Type B pancreatic cell (in vitro differentiated cells): ENCODE measurements at places on chromosomes 3 and 15. TPM values are rescaled to one million over a fixed set of nuclear protein-coding genes. Genes with fewer than 3 reads are reported as not detected.

The LRRN1 gene
- total RNA-seq = 30.7 and 85.2 TPM in 2 replicates

- H3K36me3 ChIP-seq = no peaks in the 10 kb centered on the region
- H3K4me1 ChIP-seq = peaks cover 22% of the 10 kb centered on the region
These were observed 44.9 kb upstream of the ALDH1A3 start for GRCh38 chr15:100834731-100835130.

The LRRIQ4 gene
- not detected in 2 replicates for total RNA-seq

- H3K27ac ChIP-seq = no peak overlapping the region
- DNase-seq = no peak
- peaks cover 16% of the 10 kb centered on the region for H3K27me3 ChIP-seq
- no peak overlapping the region for H3K4me3 ChIP-seq
- no peaks in the 10 kb centered on the region for H3K36me3 ChIP-seq
These were observed 40.2 kb downstream of the GJD2 start for GRCh38 chr15:34714476-34715121.

The NT5DC2 gene
- 105 and 231 TPM in 2 replicates for total RNA-seq

The CCRL2 gene
- 0.17 and 0.34 TPM in 2 replicates for total RNA-seq

DNA sequence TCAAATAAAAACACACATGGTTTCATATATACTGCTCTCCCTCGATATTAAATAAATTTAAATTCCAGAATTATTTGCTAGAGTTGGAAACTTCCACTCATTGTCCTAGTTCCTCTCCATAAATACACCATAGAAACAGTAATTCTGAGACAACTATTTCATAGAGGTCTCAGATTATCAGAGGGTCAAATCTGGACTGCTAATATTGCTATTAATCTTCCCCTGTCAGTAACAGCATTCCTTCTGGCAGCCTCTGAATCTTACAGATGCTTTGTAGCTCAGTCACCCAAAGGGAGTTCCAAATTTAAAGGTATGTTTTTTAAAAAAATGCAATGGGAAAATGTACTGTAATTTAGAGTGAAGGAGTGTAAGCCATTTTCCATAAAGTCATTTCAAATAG, 428.8 kb downstream of the PYDC2 start:
- no peaks in the 10 kb centered on the region for H3K36me3 ChIP-seq
- H3K4me3 ChIP-seq = no peak overlapping the region
- no peak overlapping the region for H3K27ac ChIP-seq
- peaks cover 15% of the 10 kb centered on the region for H3K4me1 ChIP-seq

DNA sequence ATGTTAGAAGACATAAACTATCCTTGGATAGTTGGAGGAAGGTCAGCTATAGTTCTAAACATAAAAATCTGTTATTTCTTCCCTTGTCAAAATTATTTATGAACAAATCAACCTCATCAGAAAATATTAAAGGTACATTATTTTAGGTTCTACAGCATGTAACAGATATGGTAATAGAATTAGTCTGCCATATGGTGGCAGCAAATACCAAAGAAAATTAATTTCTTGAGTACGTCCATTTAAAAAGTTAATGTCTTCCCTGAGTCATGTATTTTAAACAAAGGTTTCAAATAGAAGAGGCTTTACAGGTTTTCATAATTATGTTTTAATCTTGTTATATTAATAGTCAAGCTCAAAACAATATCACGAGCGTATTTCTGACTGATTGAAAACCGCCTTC, 17.9 kb upstream of the ANKRD28 start:
- H3K36me3 ChIP-seq = no peaks in the 10 kb centered on the region
- peaks cover 11% of the 10 kb centered on the region for H3K4me1 ChIP-seq
- H3K27ac ChIP-seq = no peak overlapping the region

- H3K4me1 ChIP-seq = no peaks in the 10 kb centered on the region
- H3K27ac ChIP-seq = no peak overlapping the region
These were observed 209.4 kb downstream of the DIPK2A start for GRCh38 chr3:144181062-144181461.
